ENCODE measurements at places on chromosomes 11 and 22. TPM values are rescaled to one million over a fixed set of nuclear protein-coding genes. Genes with fewer than 3 reads are reported as not detected.

DCHS1 gene
- total RNA-seq = 40.6 TPM

DNA sequence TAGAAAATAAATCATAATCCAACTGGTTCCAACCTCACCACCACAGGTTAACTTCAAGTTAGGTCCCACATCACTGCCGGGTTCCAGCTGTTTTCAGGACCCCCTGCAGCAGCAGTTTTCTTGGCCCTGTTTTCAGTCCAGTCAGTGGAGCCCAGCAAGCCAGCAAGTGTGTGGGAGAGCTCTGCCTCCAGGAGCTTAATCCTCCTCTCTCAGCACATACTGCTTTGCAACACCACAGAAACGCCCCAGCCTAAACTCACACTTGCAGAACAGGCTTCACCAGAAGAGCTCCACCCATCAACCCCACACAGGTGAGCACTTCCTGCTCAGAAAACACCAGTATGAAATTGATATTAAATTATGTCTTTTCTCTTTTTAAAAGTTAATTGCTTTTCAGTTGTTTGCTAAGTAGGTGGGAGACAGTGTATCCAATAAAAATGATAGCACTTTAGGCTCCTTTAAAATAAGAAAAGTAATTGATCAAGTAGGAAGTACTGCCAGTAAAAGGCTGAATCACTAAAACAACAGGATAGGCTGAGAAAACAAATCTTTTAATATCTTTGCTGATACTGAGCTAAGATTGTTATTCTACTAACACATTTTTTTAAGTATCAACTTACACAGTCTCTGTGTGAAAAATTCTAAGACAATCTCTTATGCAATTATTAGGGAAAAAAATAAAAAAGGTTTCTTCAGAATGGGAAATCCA lies 81.5 kb upstream of the TP53AIP1 start:
- no peaks in the 10 kb centered on the region for H3K4me1 ChIP-seq
- no peaks in the 10 kb centered on the region for H3K36me3 ChIP-seq
- H3K27ac ChIP-seq = no peak overlapping the region
- no peaks in the 10 kb centered on the region for H3K27me3 ChIP-seq
- no peak for DNase-seq

GRCh38 chr22:29690476-29690875 lies 29.3 kb upstream of the CABP7 start:
- H3K27ac ChIP-seq = no peak overlapping the region
- peaks cover 41% of the 10 kb centered on the region for H3K36me3 ChIP-seq
- peaks cover 13% of the 10 kb centered on the region for H3K4me1 ChIP-seq
- H3K27me3 ChIP-seq = no peaks in the 10 kb centered on the region

GRCh38 chr22:47849576-47849975 lies 1087.1 kb downstream of the TBC1D22A start:
- no peaks in the 10 kb centered on the region for H3K27me3 ChIP-seq
- no peak overlapping the region for H3K4me3 ChIP-seq
- H3K27ac ChIP-seq = no peak overlapping the region
- H3K4me1 ChIP-seq = no peaks in the 10 kb centered on the region
- H3K36me3 ChIP-seq = no peaks in the 10 kb centered on the region

DNA sequence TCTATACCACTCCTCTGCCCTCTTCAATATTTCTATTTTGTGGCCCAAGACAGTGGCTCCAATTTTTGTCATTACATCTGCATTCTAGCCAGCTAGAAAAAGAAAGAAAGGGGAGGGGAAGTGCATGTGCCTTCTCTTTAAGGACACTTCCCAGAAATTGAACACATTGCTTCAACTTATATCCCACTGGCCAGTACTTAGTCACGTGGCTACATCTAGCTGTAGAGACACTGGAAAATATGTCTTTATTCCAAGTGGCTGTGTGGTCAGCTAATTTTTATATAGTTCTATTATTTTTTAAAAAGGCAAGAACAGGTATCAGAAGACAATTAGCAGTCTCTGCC lies 200.4 kb downstream of the SNX19 start:
- H3K4me3 ChIP-seq = no peak overlapping the region
- H3K27me3 ChIP-seq = no peaks in the 10 kb centered on the region
- no peak overlapping the region for H3K27ac ChIP-seq
- no peaks in the 10 kb centered on the region for H3K4me1 ChIP-seq
- no peaks in the 10 kb centered on the region for H3K36me3 ChIP-seq
